ENCODE measurements at places on chromosomes 5 and 9.

- no peak for DNase-seq
These were observed 72.3 kb downstream of the SLF1 start for GRCh38 chr5:94690778-94691177.

GRCh38 chr5:175060257-175060656, 335.9 kb downstream of the MSX2 start:
- no peak for DNase-seq

- DNase-seq: peak; percentile 84
These were observed 156.2 kb upstream of the S1PR3 start for GRCh38 chr9:88835038-88835466.

DNA sequence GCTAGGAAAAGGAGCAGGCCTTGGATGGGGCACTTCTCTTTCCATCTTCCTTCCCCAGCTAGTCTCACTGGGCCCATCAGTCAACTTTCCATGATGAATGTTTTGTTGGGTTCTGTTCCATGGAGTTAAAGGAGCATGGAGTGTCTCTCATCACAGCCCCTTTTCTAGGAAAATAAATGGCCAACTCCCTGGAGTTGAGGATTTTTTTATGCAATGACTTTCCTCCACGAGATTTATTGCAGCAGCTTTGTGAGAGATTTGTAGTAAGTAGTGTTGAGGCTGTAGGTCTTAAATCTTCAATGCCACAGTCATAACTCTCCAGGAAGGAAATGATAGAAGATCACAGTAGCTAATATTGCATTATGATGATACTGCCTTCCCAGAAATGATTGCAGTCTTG, 45.6 kb upstream of the SLC44A1 start:
- no peak for DNase-seq

DNA sequence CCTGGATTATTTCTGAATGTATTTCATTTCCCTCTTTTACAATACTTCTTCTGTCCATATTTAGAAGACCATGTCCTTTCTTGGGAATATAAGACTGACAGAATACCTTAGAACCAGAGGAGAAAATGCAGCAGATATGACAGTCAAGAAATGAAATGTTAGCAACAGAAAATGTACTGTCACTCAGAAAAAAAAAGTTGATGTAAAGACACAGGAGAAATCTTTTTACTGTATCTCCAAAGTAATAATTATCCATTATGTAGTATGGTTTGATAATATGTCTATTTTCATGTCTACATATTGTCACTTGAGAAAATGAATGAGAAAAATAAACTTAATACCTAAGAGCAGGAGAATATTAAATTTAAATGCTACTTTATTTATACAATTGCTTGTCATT, 652.1 kb downstream of the GABRG2 start:
- no peak for DNase-seq

- no peak for DNase-seq
These were observed 6.2 kb downstream of the PARP8 start for GRCh38 chr5:50672663-50673062.

- no peak for DNase-seq
These were observed 26.4 kb downstream of the TNPO1 start for GRCh38 chr5:72842816-72843215.

DNA sequence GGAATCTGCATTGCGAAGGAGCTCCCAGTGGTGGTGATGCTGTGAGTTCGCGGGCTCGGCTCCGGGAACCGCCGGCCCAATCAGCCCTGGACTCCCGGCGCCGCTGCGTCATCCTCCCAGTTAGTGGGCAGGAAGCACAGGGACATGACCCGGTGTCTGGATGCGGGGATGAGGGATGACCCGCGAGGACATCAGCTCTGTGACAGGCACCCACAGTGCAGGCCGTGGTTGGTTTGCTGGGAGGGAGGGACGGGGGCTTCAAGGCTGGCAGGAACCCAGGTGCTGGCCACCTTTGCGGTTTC, 996 bp downstream of the NXNL2 start:
- DNase-seq: no peak

- no peak for DNase-seq
These were observed 159.5 kb downstream of the GHR start for GRCh38 chr5:42582723-42583122.

DNA sequence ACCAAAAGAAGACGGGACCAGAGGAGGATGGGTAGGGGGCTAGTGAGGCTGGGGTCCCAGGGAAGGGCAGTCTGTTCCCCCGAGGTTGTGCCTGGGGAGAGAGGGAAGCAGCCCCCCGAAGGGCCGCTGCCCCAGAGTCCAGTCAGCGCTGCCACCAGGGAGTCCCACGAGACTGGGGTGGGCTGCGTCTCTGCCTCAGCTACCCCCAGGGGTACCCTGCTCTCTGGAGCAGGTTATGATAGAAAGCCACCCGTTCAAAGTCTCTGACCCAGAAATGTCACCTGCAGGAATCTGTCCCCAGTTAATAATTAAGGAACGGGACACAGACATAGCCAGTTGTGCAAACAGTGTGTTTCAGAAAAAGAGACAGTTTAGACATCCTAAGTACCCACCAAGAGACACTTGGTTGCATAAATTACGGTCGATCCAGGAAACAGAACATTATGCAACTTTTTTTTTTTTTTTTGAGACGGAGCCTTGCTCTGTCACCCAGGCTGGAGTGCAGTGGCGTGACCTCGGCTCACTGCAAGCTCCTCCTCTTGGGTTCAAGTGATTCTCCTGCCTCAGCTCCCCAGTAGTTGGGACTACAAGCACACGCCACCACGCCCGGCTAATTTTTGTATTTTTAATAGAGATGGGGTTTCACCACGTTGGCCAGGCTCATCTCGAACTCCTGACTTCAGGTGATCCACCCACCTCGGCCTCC, 10.7 kb upstream of the AGPAT2 start:
- DNase-seq: no peak

Data from fibroblast of pulmonary artery (primary cell).